ENCODE measurements at places on chromosomes 12 and 14.
A peak's percentile ranks its signal among the peaks of the same experiment; 100 is the strongest.

- DNase-seq: peak; percentile 49
Measured at GRCh38 chr14:75522224-75522982, at the start of gene BATF. Gene BATF (plus strand): TSS chr14:75522469. CDS start chr14:75522683, 214 bp downstream.

GRCh38 chr12:101946233-101946611, 68.8 kb downstream of the DRAM1 start:
- DNase-seq: no peak

DNA sequence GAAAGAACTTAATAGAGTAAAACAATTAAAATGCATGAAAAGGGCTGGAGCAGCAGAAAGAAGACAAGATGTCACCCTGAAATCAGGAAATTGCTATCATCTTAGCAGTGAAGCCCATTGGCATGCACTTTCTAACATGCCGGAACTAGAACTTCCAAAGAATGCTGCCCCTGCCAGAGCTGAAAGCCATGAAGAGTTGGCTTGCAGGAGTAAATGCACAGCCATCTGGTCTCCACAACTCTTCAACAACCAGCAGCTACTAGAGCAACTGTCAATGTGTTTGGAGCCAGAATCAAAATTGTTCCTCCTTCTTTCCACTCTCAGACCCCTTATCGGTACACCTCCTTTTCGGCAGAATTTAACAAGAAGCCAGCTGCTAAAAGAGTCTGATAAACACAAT, 414.1 kb downstream of the KCNH5 start:
- DNase-seq: no peak

GRCh38 chr12:2294651-2295475, 242.1 kb downstream of the CACNA1C start:
- DNase-seq: no peak

DNA sequence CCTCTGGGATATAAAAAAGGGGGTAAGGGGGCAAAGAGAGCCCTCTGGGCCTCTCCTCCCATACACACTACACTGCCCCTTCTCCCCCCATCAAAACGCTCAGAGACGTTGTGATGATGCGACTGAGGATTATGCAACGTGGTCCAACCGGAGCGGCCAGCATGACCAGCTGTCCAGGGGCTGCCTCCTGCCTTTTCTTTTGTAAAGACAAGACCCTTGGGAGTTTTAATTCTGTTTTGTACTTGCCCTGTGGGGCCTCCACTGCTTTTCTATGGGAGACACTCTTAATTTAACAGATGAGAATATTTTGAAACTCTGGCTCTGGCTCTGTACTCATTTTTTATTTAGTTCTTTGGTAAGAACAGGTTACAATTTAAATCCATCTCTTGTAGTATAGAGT, 7.2 kb downstream of the MBD6 start:
- DNase-seq: no peak

DNA sequence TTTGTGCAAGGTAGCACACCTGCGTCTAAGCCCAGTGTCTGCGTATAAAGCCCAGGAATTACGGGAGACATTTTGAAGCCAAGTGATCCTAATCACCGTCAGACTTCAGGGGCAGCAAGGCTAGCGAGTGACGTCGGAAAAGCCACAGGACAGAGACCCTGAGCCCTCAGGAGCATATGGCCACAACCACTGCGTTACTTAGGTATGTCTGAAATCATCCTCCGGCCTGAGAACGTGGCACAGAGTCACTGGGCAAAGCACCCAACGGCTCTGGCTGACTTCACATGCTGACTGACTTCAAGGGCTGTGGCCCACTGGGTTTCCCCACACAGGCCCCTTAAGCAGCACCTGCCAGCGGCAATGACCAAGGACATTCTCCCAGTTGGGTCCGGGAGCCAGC, 71.5 kb downstream of the RIMBP2 start:
- no peak for DNase-seq

- DNase-seq: no peak
Measured at GRCh38 chr12:92719674-92720073, 16.9 kb downstream of the PLEKHG7 start.

- DNase-seq: no peak
Measured at GRCh38 chr14:54331516-54331915, 65.3 kb upstream of the CDKN3 start.

- DNase-seq: no peak
Measured at GRCh38 chr12:9856894-9857293, 12.3 kb downstream of the CLEC2B start.

DNA sequence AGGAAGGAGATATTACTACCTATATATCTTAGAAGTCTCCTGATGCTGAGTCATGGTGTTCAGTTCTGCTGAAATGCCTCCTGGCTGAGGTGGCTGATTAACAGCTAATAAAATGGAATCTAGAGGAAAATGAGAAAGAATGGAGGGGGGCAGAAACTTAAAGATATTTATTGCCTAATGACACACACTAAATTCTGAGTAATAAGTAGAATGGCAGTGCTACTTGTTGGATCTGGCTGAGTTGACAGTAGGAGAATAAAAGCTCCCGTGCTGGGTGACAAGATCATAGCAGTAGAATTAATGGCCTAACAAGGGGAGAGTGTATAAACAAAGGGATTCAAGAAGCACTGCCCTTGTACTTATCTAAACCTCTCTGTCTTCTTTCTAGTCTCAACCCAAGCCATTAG, 137.5 kb downstream of the CNTN1 start:
- no peak for DNase-seq

DNA sequence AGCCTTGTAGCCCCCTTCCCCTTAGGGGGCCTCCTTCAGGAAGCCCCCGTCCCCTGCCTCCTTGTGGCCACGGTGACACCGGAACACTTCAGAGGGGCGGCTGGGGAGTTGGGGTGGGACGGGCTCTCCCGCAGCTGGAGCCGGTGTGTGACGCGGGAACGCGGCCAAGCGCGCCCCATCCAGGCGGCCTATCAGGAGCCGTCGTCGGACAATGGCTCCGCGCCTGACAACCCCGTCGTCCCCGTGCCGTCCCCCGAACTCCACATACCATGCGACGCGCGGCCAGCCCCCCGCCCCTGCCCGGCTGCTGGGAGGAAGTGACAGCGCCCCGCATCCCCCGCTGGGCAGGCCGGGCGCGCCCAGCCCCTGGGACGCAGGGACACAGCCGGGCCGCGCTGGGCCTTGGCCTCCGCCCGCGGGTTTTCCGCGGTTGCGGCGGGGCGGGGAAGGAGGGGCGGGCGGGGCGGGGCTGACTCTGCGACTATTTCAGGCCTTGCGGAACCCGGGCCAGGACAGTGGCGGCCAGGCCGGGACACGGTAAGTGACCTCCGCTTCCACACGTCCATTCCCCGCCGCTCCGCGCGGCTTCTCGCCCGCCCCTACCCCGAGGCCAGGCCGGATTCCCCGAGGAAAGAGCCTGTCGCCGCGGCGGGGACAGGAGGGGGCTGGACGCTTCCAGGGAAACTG, at the start of gene TNFAIP2:
Gene TNFAIP2 (plus strand): TSS at position 515 of the 687 bp plus-strand sequence. CDS start 2,997 bp downstream, outside the sequence.
- no peak for DNase-seq

DNA sequence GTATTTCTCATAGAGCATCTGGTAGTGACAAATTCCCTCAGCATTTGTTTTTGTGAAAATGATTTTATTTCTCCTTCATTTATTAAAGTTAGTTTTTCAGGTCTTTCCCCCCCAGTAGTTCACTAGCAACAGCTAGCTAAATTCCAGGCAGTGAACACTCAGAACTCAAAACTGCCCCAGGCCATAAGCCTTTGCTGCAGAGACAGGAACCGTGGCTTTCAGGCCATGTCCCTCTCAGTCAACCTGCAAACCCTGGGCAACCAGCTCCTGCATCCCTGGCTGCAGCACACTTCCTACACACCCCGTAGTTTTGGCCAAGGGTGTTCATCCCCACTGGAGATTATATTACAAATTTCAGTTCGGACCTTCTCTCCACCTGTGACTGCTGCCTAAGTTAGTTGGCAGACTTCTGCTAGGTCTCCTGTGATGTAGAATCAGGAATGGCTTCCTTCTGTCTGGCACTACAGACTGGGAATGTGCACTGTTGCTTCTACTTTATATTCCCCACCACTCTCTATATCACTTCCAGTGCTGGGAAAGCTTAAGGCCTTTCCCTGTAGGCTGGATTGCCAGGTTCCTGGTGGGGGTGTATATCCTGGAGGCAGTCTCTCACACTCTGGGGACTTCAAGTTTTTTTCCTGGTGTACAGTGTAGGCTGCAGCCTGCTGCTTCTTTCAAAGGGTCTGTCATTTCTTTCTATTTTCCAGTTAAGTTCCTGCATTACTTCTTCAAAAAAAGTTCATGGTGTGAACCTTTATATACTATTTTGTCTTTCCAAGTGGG, 924.4 kb upstream of the LRFN5 start:
- no peak for DNase-seq

- DNase-seq: no peak
Measured at GRCh38 chr12:40101747-40102146, 4.1 kb downstream of the SLC2A13 start.

GRCh38 chr12:99137124-99137855, 492.2 kb downstream of the APAF1 start:
- DNase-seq: no peak

- no peak for DNase-seq
Measured at GRCh38 chr12:48779869-48780268, 9.0 kb downstream of the ADCY6 start.

DNA sequence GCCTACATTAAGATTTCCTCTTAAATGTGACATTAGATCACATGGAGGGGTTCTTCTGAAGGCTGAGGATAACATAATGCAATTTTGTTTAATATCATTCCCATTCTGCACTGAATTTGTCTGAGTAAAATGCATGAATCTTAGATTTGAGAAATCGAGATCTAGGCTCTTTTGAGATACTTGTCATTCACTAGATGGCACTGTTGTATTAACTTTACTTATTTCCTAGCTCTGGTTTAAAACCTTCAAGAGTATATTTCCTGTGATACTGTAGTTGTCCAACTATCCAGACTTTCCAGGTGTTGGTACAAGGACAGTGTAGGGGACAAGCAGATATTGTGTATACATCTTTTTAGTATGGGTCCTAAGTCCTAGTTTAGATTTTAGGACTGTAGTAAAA, 91.7 kb upstream of the SEL1L start:
- DNase-seq: no peak

GRCh38 chr12:105109465-105110212, 2.1 kb downstream of the WASHC4 start:
- DNase-seq: no peak

DNA sequence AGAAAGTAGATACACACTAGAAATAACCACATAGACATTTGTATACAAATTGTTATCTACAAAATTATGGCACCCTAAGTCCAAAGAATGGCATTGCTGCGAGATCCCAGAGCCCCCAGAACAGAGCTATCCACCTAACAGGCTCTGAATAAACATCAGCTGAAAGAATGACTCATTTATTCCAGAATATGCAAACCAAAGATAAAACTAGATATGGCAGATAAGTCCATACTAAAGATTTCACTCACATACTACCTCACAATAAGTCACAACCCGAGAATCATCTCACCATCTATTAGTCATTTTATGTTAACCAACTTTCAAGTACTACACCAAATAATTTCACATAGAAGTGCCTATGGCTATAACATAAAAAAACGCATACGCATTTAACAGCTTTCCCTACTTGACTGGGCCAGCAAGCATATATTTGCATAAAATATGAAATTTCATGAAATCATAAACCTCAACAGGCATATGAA, 5.6 kb downstream of the CNIH1 start:
- DNase-seq: no peak

GRCh38 chr12:93315907-93316622, 61.7 kb upstream of the NUDT4 start:
- no peak for DNase-seq

- peak; percentile 9 for DNase-seq
Measured at GRCh38 chr12:19273482-19274330, 144.2 kb downstream of the PLEKHA5 start.

DNA sequence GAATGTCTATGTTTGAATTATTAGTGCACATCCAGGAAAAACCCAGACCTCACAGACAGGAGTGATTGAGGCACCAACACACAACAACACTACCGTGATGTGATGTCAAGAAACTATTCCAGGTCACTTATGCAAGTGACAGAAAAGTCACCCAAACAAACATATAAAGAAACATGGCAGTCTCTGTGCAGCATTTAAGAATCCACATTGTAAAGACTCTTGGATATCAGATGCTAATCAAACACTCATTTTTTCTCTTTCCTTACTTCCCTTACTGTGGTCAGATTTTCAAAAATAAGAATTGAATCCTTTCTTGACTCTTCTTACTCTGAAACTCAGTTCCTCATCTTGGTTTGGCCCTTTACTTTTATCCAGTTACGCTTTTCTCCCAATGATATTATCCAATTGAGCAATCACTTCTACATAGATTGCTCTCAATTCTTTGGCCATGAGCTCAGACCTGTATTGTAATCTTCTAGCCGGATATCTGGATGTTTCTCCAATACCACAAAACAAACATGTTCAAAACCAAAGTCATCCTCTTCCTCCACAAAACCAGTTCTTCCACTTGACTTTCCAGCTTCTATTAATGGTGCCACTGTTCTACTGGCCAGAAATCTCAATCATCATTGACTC, 115.4 kb downstream of the DUSP6 start:
- DNase-seq: no peak

DNA sequence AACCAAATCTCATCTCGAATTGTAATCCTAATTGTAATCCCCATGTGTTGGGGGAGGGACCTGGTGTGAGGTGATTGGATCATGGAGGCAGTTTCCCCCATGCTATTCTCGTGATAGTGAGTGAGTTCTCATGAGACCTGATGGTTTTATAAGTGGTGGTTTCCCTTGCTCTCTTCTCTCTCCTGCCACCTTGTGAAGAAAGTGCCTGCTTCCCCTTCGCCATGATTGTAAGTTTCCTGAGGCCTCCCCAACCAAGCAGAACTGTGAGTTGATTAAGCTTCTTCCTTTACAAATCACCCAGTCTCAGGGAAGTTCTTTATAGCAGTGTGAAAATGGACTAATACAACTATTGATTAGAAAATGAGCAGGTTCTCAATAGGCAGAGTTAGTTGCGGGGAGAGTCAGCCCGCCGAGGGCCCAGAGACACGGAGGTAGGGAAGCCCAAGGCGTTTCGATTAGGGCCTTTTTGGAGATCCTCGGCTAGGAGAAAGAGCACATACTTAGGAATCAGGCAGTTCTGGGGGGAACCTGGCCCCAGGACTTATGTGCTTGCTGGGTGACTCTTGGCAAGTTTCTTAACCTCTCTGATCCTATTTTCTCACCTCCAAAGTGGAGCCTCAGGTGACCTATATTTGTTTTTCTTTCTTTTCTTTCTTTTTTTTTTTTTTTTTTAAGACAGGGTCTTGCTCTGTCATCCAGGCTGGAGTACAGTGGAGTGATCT, 65.7 kb downstream of the MVK start:
- no peak for DNase-seq

- DNase-seq: peak; percentile 83
Measured at GRCh38 chr14:106044949-106045596, 518.7 kb downstream of the TMEM121 start.

DNA sequence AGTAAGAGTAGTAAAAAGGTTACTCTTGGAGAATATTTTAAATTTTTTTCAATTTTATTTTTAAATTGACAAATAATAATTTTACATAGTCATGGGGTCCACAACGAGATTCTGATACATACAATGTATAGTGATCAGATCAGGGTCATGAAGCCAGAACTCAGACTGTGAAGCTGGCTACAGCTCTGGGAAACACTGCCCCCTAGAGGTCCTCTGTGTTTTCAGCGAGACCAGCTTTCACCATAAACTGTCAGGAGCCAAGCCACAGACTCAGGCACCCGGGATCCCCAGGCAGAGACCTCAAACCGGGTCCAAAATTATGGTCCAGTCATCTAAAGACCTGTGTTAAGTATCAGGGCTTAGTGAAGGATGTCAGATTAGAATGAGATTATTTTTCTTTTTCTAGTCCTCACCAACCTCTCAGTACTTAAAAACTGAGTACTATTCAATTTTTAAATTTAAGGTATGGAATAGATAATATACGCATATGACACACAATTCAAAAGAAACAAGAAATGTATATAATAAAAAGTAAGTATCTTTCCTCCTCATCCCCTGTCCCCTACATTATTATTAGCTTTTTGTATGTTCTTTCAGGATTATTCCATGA, 397.1 kb downstream of the MDGA2 start:
- no peak for DNase-seq

- DNase-seq: no peak
Measured at GRCh38 chr12:42758806-42759205, 169.3 kb upstream of the PRICKLE1 start.

Measured in stimulated activated CD8-positive, alpha-beta memory T cell treated with anti-CD3 and anti-CD28 coated beads, Interleukin-7, amount 100 ng/mL, for 24 hours (primary cell).